ENCODE measurements at places on chromosomes 4 and X.

GRCh38 chr4:77120886-77121508 is 36.0 kb upstream of the CCNG2 start:
- DNase-seq = peak; percentile 42

- no peak for DNase-seq
Measured at GRCh38 chr4:103091601-103092223, 7.9 kb downstream of the BDH2 start.

- DNase-seq = no peak
Measured at GRCh38 chr4:166989886-166990285, 244.4 kb downstream of the SPOCK3 start.

GRCh38 chrX:131239057-131239456 is 50.0 kb downstream of the IGSF1 start:
- DNase-seq = no peak

- DNase-seq = no peak
Measured at GRCh38 chrX:19075754-19076153, 46.5 kb downstream of the ADGRG2 start.

DNA sequence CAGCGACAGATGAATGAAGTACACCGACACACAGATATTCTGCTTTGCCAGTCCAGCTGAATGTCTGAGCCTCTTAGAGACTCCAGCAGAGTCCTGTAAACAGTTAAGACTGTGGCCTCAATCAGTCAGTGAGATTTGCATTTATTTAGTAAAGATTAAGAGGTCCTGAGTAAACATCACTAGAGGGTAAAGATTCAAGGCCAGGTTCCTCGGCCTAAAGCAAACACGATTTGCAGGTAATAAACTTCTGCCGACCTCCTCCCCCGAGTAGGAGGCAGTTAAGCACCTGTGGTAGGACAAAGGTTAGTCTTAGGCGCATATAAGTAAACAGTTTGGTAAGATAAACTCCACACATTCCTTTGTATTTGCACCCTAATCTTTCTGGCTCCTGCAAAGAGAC is 99.6 kb downstream of the CFAP47 start:
- no peak for DNase-seq

DNA sequence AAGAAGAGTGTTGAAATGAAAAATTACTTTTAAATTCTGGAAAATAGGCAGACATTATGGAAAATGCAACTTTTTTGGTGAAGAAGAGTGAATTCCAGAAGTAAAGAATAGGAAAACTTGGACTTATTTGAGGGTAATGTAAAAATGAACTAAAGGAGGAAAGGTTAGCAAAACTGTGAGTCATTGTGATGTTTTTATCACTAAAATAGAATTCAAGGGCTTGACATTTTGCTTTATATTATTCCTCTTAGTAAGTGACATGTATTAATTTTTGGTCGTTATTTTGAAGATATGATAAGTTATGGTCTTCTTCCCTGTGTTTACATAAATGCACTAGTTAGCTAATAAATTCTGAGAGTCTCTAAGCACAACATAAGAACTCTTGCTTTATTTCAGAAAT is 390.9 kb downstream of the FAT4 start:
- DNase-seq = no peak

GRCh38 chrX:64330284-64330683 is 65.0 kb downstream of the MTMR8 start:
- DNase-seq = no peak

DNA sequence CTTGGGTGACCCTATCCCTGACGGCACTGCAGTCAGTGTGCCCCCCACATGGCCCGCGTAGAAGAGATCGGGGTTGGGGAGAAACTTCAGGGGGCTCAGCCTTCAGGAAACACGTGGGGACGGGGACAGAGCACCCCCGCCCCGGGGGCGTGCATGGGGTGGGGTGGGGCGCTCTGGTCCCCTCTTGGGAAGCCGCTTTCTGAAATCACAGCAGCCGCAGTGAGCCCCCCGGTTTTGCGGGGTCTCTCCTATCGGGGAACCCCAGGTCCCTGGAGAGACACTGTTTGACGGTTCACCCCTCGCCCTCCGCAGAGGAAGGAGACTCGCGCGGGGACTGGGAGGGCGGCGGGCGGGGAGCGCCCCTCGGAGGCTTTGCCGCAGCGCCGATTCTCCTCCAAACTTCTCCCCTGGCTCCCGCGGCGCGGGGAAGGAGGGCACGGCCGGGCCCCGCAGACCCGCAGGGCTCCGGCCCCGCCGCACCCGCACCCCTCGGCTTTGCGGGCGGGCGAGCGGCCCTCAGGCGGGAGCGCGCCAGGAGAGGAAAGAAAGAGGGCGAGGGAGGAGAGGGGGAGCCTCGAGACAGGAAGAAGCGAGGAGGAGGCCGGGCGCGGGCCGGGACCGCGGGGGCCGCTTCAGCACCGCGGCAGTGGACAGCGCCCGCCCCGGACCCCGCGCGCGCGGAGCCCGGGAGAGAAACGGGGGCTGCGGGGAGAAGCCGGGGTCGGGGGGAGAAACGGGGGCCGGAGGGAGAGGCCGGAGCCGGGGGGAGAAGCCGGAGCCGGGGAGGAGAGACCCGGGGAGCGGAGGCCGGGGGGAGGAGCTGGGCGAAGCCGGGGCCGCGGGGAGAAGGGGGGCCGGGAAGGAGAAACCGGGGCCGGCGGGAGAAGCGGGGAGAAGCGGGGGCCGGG is 612 bp downstream of the CPLX1 start:
- DNase-seq = no peak

DNA sequence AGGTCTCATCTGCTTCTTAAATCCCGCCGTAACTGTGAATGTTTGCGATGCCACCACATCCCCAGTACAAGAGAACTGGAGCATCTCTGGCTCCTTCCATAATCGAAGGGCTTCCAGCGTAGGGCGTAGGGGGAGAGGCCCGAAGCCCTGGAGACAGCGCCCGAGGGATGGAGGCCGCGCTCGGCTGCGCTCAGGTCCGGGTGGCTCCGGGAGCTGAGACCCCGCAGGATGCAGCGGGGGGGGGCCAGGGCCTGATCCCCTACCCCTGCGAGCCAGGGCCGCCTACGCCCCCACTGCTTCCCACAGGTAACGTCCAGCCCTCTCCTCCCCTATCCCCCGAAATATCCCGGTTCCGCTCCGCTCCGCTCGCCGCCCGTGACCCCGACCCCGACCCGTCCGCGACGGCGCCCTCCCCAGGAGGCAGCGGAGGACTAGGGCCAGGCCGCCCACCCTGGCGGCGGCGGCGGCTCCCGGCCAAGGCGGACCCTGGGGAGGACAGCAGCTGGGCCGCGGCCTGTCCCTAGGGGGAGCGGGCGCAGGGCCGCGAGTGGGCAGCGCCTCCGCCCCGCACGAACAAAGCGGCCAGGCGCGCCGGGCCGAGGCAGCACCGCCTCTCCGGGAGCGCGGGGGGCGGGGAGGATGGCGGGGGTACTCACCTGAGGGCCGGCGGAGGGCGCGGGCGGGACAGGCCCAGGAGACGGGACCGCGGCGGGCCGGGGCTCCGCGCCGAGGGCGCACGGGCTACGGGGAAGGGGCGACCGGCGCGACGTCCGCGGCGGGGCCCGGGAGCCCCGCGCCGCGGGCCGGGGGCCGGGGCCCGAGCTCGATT is 723 bp downstream of the WDFY3 start:
- DNase-seq = no peak

- DNase-seq = no peak
Measured at GRCh38 chr4:1291091-1291490, 1.4 kb downstream of the MAEA start.

- no peak for DNase-seq
Measured at GRCh38 chr4:32133141-32133540, 1413.0 kb downstream of the PCDH7 start.

DNA sequence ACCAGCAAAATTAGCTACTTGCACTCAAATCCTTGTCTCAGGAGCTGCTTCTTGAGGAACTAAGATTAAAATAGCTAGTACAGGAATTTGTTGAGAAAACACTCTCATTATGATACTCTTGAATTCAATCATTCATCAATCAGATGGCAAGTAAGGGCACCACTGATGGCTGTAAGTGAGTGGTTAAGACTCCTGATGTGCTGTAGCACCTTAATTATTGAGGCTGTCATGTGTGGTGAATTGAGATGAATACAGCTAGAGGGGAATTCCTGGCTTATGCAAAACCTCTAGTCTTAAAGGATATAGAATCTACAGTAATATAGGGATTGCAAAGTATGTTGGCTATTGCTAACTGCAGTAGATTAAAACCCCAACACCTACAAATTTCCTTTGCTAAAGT is 509.1 kb downstream of the IQCM start:
- no peak for DNase-seq

- DNase-seq = no peak
Measured at GRCh38 chr4:144223149-144223548, 82.6 kb upstream of the GYPA start.

- DNase-seq = no peak
Measured at GRCh38 chr4:108107729-108108382, 60.9 kb downstream of the LEF1 start.

DNA sequence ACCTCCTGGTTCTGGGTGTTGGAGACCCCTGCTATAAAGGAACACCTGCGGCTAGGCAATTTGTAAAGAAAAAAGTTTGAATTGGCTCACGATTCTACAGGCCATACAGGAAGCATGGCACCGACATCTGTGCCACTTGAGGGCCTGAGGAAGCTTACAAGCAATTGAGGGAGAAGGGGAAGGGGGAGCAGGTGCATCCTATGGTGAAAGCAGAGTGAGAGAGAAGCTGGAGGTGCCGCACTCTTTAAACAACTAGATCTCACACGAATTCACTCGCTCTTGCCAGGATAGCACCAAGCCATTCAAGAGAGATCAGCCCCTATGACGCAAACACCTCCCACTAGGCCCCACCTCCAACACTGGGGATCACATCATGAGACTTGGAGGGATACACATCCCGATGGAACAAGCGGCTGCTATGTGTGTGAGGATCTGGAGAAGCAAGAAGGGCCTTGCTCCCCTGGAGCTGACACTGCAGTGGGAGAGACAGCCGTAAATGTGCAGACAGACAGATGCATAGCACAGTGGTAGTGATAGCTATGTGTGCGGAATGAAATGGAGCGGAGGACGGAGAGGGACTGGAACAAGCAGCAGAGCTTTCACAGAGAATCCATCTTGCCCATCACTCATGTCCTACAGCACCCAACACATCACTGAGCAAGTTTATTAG is 60.7 kb upstream of the HELT start:
- DNase-seq = no peak

DNA sequence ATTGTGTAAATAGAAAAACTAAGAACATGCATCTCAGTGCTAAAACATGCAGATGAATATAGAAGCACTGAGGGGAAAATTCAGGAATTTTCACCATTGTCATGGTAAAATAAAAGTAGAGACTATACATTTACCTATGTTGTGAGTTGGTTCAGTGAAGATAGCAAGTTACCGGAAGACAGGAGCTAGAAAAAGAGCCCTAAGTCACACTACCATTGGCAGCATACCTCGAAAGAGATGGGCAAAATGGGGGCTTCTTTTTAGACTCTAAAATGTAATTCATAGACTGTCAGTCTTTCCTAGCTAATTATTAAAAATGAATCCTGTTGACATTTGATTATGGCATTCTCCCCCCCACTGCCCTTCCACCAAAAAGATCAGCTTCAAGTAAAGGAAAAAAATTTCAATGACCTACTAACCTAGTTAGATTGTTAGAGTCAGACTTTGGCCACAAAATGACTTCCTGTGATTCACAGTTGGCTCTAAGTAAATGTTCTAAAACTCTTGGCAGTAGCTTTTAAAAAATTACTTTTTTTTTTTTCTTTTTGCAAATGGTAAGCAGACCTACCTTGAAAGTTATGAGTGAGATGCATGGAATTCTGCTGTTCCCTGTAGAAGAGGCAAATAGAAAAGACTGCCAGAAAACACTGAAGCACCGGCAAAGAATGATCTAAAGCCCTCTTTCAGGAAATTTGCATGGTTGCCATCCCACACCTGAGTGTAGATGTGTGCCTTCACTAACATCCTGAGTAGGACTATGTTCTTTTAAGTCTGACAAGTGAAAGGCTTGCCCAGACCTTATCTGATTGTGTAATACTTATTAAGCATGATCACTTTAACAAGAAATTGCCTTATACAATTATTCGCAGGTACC is 26.4 kb upstream of the ARSJ start:
- DNase-seq = no peak

- no peak for DNase-seq
Measured at GRCh38 chr4:16859031-16859430, 39.4 kb downstream of the LDB2 start.

GRCh38 chr4:85391589-85392410 is 83.2 kb upstream of the ARHGAP24 start:
- no peak for DNase-seq

DNA sequence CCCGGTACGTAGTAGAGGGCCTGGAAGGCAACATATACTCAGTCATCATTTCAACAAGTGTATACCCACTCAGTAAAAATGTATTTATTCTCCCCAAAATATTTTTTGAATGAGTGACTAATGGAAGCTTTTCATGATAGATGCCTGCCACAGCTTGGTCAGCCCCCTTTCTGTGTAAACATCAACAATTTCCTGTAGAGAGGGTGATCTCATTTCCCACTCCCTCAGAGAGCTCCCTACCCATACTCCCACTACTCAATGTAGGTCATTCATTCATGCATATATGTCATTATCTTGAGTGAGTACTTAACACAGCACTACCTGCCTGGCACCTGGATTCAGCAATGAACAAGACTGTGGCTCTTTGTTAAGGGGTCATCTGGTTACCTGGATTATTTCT is 81.9 kb downstream of the STK32B start:
- no peak for DNase-seq

GRCh38 chr4:4857809-4858508 is 1.5 kb upstream of the MSX1 start:
- DNase-seq = no peak

GRCh38 chrX:3262901-3263300 is 83.6 kb downstream of the MXRA5 start:
- no peak for DNase-seq

- DNase-seq = no peak
Measured at GRCh38 chr4:62913065-62913464, 1496.2 kb downstream of the TECRL start.

DNA sequence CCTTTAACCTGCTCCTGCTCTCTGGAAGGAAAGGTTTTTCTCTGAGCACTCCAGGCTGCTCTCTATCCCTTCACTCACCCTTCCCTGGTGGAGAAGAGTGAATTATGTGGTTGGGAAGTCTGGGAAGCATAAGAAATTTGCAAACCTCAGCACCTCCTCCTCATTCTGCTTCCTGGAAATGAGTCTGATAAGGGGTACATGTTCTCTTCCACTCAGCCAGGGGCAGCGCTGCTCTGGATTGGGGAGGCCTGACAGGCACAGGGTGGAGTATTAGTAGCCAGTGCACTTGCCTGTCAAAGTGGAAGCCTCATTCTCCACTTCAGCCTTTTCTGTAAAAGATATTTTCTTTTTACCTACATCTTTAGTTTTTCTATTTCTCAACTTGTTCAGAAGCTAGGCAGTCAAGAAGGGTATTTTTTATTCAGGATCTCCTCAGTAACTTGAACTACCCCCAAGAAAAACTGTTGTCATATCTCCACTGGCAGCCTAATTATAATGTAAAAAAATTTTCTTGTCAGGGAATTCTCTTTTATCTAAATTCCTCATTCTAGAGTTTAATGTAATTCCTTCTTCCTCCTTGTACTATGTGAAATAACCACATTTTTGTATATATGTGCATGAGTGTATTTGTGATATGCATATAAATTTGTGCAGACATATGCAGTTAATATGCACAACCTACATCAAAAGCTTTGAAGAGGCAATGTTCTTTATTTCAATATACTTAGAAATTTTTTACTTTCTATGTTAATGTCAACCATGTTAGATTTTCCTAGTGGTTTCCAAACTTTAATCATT is 15.3 kb downstream of the ADAMTS3 start:
- no peak for DNase-seq

- DNase-seq = no peak
Measured at GRCh38 chrX:149043401-149043800, 461.7 kb downstream of the IDS start.

- DNase-seq = no peak
Measured at GRCh38 chr4:175309041-175309440, 390.9 kb downstream of the ADAM29 start.

Data from cerebellar nuclear complex (tissue), 1 donor.